HFF-Myc (cell line): ENCODE measurements at places on chromosomes 2 and 18.

DNA sequence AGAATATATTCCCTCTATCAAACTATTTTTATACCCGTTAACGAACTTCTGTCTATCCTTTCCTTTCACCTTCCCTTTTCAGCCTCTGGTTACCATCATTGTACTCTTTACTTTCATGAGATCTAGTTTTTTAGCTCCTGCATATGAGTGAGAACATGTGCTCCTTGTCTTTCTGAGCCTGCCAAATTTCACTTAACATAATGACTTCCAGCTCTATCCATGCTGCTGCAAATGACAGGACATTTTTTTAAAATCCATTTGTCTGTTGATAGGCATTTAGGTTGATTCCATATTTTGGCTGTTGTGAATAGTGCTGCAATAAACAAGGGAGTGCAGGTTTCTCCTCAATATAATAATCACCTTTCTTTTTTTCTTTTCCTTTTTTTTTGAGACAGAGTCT is 8.2 kb upstream of the CCDC195 start:
- DNase-seq, result no peak

GRCh38 chr2:11550302-11550701 is 16.5 kb downstream of the GREB1 start:
- DNase-seq, result no peak

DNA sequence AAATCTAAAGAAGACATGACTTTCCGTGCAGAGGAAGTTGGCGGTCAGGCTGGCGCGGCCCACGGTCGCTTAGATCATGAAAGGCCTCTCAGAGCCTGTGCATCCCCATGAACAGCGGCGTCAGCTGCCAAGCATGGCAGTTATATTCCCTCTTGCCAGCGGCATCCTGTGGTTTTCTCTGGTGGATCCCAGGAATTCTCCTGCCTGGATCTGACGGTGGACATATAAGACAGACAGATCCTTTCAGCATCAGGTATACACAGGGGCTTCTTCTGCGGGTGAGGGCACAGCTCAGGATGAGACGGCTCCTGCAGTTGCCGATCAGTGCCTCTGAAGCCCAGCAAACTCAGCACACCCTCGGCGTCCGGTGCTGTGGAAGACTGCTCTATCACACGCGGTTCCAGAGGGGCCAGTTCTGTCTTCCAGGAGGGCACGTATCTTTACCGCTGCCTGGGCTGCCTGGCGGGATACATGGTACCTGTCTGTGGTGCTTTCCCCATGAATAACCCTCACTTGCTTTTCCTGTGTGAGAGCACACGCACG is 157.8 kb downstream of the LDLRAD4 start:
- DNase-seq, result no peak

GRCh38 chr2:152454371-152454770 is 119.4 kb downstream of the FMNL2 start:
- DNase-seq, result no peak

- no peak for DNase-seq
Measured at GRCh38 chr18:75271952-75272351, 61.4 kb downstream of the TSHZ1 start.

DNA sequence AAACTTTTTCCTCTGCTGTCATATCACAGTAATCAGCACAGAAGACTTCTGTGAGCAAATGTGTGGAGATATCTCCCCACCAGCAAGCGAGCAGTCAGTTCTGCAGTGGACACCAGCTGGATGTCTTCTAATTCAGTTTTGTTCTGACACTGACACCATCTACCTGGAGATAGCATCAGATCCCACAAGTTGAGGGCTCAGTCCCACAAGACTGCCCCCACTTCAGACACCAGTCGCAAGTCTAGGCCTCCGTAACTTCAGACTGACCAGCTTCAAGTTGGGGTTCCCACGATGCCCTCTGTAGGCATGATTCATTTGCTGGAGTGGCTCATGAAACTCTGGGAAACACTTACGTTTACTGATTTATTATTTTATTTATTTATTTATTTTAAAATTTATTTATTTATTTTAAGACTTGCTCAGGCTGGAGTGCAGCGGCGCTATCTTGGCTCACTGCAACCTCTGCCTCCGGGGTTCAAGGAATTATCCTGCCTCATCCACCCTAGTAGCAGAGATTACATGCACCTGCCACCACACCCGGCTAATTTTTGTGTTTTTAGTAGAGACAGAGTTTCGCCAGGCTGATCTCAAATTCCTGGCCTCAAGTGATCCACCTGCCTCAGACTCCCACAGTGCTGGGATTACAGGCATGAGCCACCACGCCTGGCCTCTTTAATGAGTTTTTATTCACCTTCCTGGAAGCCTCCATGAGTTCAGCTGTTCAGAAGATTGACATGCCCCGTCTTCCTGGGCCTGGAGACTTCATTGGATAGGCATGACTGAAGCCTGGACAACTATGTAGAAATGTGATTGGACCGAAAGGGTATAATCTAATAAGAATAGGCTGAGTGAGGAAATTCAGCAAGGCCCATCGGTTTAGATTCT is 55.7 kb downstream of the PAPOLG start:
- DNase-seq, result no peak

DNA sequence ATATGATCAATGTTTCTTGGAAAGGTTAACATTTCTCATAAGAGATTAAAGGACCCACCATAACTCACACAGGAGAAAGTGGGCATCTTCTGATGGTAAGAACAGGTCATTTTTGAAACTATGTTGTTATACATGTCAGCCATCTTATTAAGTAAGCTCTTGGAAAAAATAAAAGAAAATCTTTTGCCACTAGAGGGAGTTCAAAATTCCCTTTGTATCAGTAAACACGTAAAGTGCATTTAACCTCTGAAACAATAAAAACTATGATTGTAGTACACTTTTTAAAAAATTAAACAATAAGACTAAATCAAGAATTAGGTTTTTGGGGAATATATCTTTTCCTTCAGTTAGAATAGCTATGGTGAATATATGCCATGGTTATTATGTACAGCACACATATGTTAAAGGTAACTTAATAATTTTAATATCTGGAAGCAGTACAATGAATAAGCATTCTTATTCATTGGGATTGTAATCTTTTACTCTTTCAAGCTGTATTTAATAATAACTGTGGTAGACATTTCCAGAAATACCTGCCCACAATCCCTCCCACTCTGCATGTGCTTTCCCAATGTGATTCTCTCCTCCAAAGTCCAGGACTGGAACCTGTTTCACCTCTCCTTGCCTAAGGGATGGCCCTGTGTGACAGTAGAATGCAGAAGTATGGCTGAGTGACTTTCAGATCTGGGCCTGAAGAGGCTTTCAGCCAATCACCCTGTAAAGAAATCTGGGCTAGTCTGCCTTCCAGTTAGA is 64.2 kb downstream of the RBMS1 start:
- DNase-seq, result peak; percentile 56

DNA sequence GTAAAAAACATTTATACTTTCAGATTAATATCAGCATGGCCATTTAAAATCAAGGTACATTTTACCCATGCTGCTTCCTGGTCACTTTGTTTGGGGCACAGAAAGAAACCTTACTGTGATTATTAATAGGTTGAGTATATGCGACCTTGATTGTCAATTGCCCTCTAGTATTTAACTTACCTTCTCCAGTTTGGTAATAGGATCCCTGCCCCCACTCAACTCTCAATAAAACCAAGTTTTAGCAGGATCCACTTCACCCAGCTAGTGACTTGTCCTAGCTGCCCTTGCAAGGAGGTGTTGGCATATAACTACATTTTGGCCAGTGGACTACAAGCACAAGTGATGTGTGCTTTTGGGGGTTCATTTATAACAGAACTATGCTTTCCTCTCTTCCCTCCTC is 34.3 kb downstream of the FANCL start:
- DNase-seq, result no peak
